ENCODE measurements at places on chromosomes 2 and 18.

GRCh38 chr18:59833785-59834184, 66.0 kb upstream of the PMAIP1 start:
- no peak for DNase-seq

GRCh38 chr2:239239607-239240413, 161.0 kb downstream of the HDAC4 start:
- no peak for DNase-seq

GRCh38 chr2:230327418-230328154, 593 bp downstream of the SP140L start:
- DNase-seq = no peak

DNA sequence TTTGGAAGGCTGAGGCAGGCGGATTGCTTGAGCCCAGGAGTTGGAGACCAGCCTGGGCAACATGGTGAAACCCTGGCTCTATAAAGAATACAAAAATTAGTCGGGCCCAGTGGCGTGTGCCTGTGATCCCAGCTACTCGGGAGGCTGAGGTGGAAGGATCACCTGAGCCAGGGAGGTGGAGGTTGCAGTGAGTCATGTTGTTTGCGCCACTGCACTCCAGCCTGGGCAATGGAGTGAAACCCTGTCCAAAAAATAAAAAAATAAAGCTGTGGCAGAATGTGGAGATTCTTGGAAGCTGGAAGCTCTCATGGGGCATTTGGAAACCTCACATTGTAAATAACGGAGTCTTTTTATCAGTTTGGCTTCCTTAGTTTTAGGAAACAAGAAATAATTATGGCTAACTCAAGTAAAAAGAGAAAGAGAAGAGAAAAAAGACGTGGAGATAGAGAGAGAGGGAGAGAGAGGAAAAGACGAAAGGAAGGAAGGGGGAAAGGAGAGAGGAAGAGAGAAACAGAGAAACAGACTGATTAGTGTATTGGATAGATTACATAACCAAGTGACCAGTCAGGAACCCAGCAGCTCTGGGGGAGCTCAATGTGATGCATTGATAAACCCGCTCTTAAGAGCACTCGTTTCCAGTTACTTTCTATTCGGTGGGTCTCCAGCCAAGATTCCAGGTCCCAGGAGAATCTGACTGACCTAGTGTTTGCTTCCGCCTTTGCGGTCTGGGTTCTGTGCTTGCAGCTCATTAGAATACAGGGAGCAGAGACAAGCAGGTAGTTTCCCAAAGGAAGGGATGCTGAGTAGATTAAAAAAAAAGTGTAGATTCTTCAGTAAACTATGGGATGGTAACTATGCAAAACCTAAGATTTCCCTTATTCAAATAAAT, 1.1 kb upstream of the SPAST start:
- DNase-seq = no peak

DNA sequence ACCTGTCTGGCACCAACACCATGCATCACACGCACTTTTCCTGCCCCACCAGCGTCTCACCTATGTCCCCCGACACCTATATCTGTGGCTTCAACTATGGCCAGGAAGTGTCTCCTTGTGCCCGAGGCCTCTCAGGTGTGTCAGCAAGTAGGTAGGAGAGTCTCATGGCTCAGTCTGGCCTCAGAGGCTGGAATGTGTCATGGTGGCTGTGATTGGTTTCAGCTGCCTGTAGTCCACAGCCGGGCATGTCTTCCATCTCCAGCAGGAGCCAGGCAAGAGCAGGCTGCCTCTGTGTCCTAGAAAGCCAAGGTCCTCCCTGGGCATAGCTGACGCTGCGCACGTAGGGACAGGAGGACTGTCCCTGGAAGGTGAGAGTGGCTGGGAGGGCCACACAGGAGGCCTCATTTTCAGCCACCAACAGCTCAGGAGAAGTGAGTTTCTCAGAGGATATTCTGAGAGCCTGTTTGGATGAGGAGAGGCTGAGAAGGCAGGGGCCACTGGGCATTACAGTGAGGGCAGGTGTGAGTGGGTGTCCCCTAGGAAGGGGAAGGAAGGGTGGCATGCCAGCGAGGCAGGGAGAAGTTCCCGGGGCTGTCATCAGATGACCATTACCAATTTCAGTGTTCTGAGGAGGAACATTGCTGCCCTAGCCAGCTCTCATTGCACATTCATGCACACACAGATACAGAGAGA, 47.2 kb downstream of the SDC1 start:
- no peak for DNase-seq

DNA sequence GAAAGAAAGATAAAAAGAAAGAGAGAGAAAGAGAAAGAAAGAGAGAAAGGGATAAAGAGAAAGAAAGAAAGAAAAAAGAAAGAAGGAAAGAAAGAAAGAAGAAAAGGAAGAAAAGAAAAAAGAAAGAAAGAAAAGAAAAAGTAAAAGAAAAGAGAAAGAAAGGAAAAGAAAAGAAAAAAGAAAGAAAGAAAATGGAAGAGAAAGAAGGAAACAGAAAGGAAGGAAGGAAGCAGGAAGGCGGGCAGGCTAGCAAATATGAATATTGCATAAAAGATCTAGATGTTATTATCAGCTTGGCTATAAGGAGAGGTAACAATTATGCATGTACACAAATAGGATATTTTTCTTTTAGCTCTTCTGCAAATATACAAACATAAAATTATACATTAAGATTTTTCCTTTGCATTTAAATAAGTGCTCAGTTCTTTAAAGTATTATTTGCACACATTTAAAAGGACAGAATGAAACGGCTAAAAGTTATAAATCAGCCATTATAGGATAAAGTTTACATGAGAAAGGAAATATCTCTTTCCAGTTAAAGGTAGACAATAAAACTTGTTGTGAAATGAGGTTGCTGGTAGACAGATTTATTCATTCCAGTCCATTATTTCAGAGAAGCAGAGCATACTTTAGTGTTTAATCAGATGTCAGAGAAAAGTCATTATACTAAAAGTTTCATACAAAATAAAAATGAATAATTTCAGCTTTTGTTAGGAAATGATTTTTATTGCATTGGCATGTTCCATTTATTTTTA, 511.4 kb downstream of the KCNJ3 start:
- DNase-seq = no peak

GRCh38 chr18:79784965-79785770, 12.6 kb upstream of the KCNG2 start:
- DNase-seq = no peak

DNA sequence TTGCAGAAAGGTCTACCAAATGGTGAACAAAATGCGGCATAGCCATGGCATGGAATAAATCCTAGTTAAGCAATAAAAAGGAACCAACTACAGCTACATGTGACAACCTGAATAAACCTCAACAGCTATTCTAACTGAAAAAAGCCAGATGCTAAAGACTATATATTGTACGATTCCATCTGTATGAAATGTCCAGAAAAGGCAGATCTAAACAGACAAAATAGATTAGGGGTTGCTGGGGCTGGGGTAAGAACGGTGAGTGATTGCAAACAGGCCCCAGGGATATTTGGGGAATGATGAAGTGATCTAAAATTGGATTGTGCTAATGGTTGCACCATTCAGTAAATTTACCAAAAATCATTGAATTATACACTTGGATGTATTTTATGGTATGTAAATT, 2.8 kb downstream of the CCDC68 start:
- DNase-seq = no peak

GRCh38 chr2:226426292-226426736, 373.3 kb downstream of the IRS1 start:
- no peak for DNase-seq

DNA sequence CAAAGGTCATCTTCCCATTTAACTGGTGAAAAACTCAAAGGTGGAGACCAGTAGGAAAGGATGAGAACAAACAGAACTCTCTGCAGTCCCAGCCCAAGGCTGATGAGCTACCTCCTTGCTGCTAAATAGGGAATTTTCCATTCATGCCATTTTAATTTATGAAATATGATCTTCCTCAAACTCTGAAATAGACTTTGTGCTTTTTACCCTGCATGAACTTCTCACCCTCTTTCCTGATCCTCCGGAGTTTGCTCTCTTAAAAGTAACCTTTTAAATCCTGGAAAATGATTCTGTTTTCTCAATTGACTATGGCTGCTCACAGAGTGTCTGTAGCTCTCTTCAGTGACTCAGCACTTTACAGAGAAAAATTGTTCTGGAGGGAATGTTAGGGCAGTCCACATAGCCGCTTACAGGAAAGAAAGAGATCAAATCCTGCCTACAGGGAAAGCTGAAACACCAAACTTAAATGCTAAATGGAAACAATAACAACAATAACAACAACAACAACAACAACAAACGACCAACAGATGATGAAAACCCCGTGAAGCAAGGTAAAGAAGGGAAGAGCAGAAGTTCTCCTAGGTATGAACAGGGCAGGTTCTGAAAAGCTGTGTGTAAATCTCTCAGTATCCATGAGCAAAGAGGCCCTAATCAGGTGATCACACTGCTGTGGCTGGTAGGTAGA, 79.8 kb upstream of the SESTD1 start:
- no peak for DNase-seq

DNA sequence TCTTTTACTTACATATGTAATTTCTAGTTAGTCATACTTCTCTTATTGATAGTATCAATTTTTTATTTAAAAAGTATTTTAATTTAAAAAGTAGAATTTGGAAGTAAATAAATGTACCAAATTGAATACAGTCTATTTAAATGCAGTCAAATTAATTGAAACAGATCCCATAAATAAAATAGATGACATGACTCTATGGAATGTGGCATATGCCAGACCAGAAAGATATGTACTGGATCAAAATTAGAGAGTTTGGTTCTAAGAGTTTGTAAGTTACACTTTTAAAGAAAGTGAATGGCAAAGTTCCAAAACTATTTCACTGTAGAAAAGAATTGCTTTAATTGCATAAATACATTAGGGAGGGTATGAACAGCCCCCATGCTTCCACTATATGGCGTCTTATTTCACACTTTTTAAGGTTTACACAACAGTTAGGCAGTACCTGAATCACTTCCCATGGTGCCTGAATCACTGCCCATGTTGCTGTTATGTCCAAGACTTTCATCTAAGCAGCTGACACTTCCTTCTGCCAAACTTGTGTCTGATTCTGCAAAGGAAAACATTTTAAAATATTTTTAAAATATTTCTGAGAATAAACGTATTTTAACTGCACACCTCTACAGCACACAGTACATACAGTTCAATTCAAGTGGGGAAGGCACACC, 25.2 kb downstream of the IFIH1 start:
- DNase-seq = no peak

DNA sequence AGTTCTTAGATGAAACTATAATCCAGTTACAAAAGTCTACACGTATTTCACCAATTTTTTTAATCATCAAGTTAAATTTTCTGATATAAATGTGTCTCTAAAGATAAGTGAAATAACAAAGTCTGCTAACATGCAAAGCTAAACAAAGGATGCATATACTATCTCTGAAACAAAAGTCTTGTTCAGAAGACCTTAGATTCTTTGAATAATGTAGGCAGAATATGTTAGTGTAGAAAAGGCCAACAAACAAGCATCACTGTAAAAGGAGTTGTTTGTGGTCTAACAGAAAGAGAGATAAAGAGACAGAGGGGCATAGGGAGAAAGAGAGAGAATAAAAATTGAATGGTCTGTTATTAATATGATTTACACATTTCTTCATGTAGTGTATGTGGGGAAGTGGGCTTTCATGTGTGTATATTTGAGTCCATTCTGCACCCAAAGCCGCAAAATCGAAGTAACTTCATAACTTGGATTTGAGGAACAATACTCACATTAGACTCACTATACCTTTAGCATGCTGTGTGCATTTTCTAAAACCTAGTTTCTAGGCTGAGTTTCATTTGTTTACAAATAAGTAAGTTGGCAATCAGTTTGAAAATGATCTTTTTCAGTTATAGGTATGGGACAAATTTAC, 734.8 kb upstream of the REG3G start:
- DNase-seq = no peak

DNA sequence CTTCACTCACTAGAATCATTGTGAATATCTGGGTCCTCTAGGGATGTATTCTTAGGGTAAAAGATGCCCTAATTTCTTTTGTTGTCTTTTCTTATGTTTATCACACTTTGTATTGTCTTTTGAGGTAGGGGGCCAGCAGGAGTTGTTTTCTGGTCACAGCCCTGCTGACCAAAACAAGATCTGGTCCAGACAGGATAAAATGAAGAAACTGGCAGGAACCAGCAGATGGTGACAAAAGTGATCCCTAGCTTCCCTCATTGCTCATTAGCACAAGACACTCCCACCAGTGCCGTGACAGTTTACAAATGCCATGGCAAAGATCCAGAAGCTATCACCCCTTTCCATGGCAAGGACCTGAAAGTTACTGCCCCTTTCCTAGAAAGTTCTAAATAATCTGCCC, 81.7 kb upstream of the CCDC85A start:
- DNase-seq = no peak

- DNase-seq = no peak
These were observed 3.0 kb downstream of the SH2D6 start for GRCh38 chr2:85421260-85422071.

Measured in stimulated activated CD4-positive, alpha-beta T cell treated with anti-CD3 and anti-CD28 coated beads, Interleukin-1b, Interleukin-23, amount 100 ng/mL, for 1 hour (primary cell).